Foreskin keratinocyte (primary cell): ENCODE measurements at places on chromosomes 12 and 14. TPM values are rescaled to one million over a fixed set of nuclear protein-coding genes. Genes with fewer than 3 reads are reported as not detected.
A peak's percentile ranks its signal among the peaks of the same experiment; 100 is the strongest.

GRCh38 chr12:23949348-23950209 is at the start of gene SOX5:
SOX5 (minus strand) TSS chr12:23949670; CDS start chr12:23949601, 69 bp downstream.
- peak; percentile 39 for DNase-seq

DNA sequence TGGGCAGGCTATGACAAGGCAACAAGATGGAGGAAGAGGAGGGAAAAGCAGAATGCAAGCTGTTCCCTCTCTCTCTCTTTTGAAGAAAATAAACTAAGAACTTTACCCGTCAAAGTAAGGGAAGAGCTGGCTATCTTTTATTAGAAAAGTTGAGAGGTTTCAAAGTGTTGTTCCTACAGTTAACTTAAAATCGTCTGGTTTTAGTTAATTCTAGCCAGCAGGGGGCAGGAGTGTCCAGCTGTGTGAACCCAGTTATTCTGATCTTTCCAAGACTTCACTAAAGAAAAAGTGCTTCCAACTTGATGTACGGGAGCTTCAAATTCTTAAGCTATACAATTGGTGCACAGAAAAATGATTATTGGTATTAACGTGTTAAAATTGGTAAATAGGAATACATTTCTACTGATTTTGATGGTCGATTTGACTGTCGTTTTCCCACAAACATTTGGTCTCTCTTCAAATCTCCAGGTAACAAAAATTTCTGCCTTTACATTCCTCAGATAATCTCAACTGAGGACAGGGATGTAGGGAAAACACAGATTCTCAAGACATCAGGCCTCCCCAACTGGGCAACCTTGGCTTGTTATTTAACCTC is 28.4 kb upstream of the MON2 start:
- DNase-seq: peak; percentile 23

GRCh38 chr14:105471823-105472485 is 2.7 kb upstream of the CRIP2 start:
- DNase-seq: no peak

DNA sequence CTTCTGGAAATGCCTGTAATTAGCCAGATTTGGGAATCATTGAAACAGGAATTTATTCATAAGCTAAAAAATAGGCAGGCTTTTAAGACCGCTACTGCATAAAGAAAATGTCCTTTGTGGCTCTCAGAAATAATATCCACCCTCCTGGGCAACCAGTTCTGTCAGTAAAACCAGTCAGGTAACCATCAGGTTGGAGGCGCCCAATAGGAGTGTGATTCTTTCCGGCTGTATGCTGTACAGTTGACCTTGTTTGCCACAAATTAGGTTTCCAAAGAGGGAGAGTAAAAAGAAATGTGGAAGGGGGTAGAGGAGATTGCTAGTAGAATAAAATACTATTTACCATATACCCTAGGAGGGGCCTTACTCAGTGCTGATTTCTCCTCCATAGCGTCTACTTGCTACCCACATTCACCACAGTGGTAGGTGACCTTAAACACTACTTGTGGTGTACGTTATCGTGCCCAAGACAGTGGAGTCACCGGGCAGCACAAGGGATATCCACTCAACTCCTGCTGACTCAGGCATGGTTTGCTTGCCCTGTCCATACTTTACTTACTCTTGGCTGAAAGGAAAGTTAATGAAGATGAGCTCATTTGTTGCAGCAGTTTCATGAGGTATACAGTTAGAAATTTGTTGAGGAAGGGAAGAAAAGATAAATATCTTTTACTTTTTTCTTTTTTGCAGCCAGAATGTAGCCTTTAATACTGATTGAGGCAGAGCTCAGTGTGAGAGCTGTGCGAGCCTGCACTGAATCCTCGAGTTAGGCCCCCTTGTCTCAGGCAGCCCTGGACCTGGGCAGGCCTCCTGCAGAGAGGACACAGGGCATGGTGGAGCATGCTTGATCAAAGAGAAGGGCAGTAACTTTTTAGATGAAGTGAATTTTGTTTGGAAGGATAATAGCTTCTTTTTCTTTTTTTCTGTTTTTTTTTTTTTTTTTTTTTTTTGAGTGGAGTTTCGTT is 76.7 kb downstream of the DIP2B start:
- DNase-seq: peak; percentile 44

GRCh38 chr14:58560208-58560607 is 77.6 kb upstream of the DACT1 start:
- peak; percentile 44 for DNase-seq

- DNase-seq: no peak
Observed at GRCh38 chr12:48783432-48783831, 5.5 kb downstream of the ADCY6 start.

- DNase-seq: no peak
Observed at GRCh38 chr12:12720672-12721161, 3.5 kb downstream of the CDKN1B start.

GRCh38 chr12:127178052-127178451 is 1088.9 kb upstream of the TMEM132C start:
- DNase-seq: no peak

- DNase-seq: peak; percentile 53
Observed at GRCh38 chr14:64504310-64504896, at the start of gene ZBTB1. ZBTB1 (plus strand) TSS chr14:64504770; CDS start chr14:64521505, 16,735 bp downstream.

DNA sequence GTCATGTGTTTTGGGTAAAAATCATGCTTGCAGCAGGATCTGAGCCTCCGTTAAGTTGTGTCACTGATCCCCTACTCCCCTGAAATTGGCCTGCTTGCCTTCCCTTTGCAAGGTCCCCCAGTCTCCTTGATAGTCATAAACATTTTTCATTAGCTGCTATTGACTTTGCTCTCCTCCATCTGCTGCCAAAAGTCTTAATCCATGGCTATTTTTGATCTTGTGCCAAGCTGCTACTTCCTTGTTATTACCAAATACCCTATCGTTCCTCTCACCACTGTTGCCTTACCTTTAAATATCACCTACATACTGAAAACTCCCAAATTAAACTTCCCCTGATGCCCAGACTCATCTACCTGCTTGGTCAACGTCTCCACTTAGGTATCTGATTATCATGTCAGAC is 148.3 kb downstream of the PHLDA1 start:
- no peak for DNase-seq

DNA sequence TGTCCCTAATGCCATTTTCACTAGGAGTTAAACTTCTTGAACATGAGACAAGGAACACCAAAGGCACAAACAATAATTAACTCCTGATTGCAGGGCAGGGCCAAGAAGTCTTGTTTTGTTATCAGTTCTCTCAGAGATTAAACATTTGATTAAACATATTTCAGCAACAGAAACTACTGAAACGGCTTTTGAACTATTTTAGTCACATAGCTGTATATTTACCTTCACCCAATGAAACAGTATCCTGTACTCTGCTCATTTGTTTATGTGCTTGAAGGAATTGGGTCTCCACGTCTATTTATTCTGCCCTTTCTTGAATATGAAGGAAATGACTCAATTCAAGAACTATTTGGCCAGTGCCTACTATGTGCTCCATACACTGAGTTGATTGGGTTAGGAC is 51.3 kb upstream of the PTCSC3 start:
- no peak for DNase-seq

GRCh38 chr12:111363578-111363977 is 5.3 kb downstream of the PHETA1 start:
- DNase-seq: no peak

DNA sequence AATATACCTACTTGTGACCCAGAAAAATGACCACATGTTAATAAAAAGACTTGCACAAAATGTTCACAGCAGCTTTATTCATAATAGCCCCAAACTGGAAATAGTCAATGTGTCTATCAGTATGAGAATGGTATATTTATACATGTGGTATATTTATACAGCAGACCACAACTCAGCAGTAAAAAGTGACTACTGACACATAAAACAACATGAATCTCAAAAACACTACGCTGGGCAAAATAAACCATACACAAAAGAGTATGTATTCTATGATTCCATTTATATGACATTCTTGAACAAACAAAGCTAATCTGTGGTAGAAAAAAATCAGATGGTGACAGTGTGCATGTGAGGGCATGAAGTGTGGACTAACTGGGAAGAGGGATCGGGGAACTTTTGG is 35.1 kb downstream of the ARF6 start:
- no peak for DNase-seq

DNA sequence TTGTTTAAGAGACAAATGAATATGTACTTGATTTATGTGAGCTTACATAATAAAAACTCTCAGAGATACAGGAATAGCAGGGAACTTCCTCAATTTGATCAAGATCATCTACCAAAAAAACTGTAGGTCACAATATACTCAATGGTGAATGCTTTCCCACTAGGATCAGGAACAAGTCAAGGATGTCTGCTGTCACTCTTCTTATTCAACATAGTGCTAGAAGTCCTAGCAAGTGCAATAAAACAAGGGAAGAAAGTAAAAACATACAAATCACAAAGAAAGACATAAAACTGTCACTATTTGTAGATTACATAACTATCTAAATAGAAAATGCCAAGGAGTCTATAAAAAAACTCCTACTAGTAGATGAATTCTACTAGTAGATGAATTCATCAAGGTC is 41.9 kb upstream of the PAWR start:
- no peak for DNase-seq

GRCh38 chr12:41011939-41012338 is 176.2 kb upstream of the PDZRN4 start:
- no peak for DNase-seq

- no peak for DNase-seq
Observed at GRCh38 chr12:26304273-26304672, 108.9 kb downstream of the SSPN start.

GRCh38 chr12:56836800-56837663 is 73.9 kb downstream of the HSD17B6 start:
- peak; percentile 91 for DNase-seq

DNA sequence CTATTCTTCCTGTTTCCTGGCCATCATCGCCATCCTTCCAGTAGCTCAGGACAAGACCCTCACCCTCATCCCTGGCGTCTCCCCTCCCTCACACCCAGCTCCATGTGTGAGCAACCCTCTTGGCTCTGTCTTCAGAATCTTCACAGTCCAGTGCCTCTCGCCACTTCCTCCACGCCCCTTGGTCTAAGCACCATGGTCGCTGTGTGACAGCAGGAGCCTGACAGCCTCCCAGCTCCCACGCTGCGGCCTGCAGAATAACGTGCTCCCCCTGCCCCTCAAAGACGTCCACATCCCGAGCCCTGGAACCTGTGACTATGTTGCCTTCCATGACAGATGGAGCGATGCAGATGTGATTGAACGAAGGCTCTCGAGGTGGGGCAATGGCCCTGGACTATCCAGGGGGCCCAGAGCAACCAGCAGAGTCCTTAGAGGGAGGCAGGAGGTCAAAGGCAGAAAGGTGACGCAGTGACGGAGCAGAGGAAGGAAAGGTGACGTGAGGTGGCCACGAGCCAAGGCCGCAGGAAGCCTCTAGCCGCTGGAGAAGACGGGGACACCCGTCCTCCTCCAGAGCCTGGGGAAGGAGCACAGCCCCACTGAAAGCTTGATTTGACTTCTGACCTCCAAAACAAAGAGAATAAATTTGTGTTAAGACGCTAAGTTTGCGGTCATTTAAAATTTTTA is 139.8 kb downstream of the CALM1 start:
- no peak for DNase-seq

DNA sequence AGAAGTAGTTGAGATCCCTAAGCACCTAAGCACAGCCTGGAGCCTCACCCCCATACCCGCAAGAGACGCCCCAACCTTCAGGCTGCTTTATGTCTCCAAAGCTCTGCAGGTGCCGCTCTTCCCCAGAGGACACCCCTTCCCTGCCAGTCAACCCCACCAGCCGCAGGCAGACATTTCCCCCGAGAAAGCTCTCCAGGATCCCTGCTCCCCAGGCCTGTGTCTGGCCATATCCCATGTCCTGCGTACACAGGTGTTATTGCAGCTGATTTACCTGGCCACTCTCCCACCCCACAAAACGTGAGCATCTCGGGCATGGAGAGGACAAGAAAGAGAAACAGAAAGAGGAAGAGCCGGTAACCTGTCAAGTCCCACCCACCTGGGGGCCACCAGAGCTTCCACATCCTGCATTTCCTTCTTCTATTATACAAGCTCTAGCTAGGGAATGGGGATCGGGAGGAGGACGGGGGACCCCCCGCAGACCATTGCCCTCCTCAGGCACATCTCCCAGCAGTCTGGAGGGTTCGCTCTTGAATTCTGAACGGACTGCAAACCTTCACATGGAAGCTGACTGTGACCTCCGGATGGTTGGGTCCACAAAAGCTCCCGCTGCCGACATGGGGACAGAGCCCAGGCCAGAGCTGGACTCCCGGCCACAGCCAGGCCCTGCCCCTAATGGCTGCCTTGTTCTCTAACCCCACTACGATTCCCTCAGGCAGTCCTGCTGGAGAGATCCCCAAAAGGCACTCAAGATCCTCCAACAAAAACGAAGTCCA is 17.6 kb downstream of the CCDC88C start:
- no peak for DNase-seq

GRCh38 chr12:41250748-41251147 is 62.6 kb downstream of the PDZRN4 start:
- DNase-seq: peak; percentile 81

- no peak for DNase-seq
Observed at GRCh38 chr14:94059998-94060397, 21.0 kb downstream of the DDX24 start.

- DNase-seq: no peak
Observed at GRCh38 chr12:16324272-16324671, 23.2 kb upstream of the MGST1 start.

DNA sequence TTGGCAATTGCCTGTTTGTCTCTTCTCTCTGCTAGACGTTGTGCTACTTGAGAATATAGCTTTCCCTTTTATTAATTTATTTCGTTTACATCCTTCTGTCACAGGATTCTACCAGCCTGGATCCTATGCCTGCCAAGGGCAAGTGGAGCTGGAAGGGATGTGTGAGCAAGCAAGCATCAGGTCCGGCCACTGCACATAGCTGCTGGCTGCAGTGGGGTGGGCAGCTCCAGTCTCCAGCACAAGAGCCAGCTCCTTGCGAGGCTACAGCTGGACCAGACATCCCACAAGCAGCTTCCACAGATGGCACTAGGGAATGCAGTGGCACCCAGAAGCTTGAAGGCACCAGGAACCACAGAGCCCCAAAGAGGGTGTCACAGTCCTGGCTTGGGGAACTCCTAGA is 225.0 kb downstream of the KCNC2 start:
- no peak for DNase-seq

DNA sequence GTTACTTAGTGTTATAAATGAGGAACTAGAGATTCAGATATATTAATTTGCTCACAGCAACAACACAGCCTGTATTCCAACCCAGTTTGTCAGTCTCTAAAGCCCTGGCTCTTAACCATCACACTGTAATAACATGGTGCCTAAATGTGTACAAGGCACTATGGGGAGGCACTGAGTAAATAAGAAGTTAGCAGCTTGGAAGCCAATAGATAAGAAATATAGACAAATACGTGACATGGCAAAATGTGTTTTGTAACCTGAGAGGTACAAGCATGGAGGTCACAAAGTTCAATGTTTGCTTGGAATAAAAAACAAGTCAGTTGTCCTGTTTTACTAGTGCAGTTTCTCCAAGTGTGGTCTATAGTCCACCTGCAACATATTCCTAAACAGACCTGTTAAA is 16.3 kb upstream of the SLCO1A2 start:
- no peak for DNase-seq

GRCh38 chr12:6970096-6970527 is 352 bp downstream of the PHB2 start:
- DNase-seq: no peak

Gene RGS6
- not detected in 2 replicates for total RNA-seq

Gene LMO3
- total RNA-seq: not detected in 2 replicates

Gene CPNE6
- not detected in 2 replicates for total RNA-seq

Gene NEUROD4
- not detected in 2 replicates for total RNA-seq
